ENCODE measurements at places on chromosomes 2 and 18.

GRCh38 chr2:234472155-234472554 lies 24.7 kb downstream of the ARL4C start:
- DNase-seq: no peak

- no peak for DNase-seq
These were observed 8.2 kb downstream of the PTGR3 start for GRCh38 chr18:75200605-75201280.

DNA sequence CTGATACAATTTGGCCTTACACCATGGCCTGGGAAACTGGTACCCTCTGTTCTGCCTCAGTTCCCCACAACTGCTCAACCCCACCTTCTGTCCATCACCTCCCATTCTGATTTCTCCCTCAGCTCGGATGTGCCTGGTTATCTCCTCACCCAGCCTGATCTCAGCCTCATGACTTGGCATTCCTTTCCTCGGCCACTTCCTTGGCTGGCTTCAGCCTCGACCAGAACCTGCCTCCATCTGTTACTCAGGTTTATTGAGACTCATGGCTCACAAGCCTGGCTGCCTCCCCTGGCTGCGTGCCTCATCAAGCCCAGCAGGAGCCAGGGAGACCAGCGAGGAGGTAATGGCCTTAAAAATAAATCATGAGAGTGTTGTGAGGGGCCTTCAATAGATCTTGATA lies 356.2 kb upstream of the SPRED2 start:
- no peak for DNase-seq

DNA sequence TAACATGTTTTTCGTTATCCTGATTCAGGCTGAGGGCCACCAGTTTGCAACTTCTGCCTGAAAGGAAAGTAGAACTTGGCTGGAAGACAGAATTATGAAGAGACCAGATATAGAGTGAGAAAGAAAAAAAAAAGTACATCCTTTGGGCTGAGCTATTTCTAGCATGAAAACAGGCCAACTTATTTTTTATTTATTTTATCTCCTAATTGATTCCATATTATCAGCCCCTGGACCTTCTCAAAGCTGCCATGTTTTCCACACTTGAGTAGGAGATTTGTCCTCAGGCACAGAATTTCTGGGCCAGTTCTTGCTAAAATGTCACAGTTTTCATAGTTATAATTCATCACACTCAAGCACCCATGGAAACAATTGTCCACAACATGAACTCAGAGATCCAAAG lies 586.8 kb upstream of the CNTNAP5 start:
- no peak for DNase-seq

DNA sequence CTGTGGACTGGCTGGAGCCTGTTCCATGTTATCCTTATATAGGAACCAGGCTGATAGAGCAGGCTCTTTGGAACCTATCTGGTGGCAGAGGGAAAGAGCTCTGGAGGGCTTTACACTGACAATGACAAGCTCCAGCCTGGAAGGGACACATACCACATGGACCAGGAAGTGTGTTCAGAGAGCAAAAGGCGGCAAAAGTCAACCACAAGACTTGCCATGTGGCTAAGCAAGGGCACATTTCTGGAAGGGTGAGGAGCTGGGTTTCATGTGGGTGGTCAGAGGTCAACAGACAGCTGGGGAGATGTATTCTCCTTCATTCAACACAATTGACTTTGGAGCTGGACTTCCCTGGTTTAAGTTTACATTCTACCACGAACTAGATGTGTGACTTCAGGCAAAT lies 325.2 kb downstream of the DYSF start:
- DNase-seq: no peak

DNA sequence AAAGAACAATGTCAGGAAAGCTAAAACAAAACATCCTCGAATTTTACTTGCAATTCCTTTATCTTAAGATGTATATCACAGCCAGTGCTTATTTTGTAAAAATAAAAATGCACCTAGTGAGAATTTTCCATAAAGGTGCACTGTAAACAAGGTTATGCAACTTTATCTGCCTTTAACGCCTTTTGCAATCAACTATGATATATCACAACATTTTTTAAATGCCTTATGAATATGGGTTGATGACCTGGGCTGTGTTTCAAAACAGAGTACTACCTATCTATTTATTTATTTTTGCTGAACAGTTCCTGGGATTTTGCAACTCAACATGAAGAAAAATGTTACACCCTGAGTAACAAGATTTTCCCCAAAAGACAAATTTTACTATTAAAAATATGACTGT lies 869.8 kb downstream of the CPS1 start:
- DNase-seq: no peak

- DNase-seq: no peak
These were observed 116.0 kb downstream of the MTX2 start for GRCh38 chr2:176385219-176385759.

GRCh38 chr2:33136056-33136455 lies 189.3 kb downstream of the LTBP1 start:
- no peak for DNase-seq

GRCh38 chr2:119494163-119494790 lies 30.0 kb downstream of the SCTR start:
- no peak for DNase-seq

DNA sequence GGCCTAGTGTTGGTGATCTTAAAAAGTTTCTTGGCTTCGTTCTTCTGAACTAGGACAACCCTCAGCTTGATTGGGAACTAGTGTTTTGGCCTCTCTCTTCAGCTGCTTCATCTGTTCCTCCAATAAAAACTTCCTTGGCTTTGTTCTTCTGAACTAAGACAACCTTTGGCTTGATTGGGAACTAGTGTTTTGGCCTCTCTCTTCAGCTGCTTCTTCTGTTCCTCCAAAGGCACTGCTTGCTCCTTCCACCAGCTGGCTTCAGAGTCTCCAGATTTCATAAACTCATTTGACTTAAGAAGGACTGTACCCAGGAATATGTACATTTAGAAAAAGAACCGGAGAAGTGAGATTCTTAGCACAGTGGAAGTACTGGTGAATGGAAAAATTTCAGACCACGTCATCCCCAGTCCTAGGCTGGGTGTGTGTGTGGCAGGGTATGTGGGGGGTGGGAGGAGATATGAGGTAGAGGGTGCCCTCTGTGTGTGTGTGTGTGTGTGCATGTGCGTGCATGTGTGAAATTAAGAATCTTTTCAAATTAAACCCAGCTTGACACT lies 20.4 kb downstream of the IL1R2 start:
- no peak for DNase-seq

DNA sequence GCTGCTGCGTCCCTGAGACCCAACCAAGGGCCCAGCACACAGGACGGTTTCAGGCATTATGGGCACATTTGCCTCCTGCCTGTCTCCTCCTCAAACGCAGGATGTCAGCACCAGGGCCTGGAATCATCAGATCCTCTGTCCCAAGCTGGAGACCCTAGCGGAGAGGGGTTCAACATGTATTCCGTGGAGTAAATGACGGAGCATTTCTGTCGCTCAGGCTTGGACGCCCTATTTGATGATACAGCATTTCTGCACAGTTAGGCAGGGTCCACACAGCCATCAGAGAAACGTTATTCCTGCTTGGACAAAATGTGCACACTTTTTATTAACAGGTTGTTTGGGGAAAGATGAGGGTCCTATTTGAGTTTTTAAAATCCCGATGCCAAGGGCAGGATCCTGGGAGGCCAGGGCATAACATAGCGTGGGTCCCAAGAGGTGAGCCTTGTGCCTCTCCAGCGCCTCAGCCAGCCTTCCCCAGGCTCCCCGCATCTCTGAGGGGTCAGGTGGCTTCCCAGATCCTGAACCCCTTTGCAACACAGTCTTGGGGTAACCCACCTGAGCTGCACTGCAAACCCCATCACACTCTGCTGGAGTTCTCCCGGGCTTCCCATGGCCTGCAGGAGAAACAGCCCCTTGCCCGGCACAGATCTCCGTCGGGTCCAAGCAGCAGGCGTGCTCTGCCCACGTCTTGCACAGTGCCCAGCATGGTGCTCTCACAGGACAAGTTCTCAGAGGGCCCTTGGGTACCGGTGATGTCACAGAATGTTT lies 319.7 kb upstream of the MYT1L start:
- DNase-seq: no peak

DNA sequence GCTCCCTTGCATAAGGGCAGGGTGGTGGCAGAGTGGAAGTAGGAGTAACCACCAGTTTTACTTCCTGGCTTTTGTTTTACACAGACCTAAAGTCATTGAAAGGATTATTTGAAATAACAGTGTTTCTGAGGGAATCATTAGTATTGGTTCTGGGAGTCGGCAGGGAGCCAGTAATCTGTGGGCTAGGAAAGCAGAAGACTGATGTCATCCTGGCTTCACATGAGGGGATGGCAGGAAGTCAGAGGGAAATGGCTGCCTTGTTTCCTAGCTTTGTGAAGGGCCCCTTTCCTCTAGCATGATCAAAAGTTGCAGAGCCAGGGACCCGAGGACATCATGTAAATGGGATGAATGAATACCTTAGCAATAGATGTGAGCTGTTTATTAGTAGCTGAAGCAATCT lies 792.6 kb downstream of the CPS1 start:
- DNase-seq: no peak

- DNase-seq: no peak
These were observed 1.2 kb downstream of the GYPC start for GRCh38 chr2:126657148-126657635.

- DNase-seq: no peak
These were observed 13.5 kb upstream of the DARS1 start for GRCh38 chr2:135998879-135999278.

GRCh38 chr2:174945601-174946260 lies 59.5 kb downstream of the CHN1 start:
- no peak for DNase-seq

GRCh38 chr2:123043458-123043857 lies 981.6 kb upstream of the CNTNAP5 start:
- DNase-seq: no peak

- no peak for DNase-seq
These were observed 597.5 kb downstream of the SLC4A3 start for GRCh38 chr2:220224691-220225543.

DNA sequence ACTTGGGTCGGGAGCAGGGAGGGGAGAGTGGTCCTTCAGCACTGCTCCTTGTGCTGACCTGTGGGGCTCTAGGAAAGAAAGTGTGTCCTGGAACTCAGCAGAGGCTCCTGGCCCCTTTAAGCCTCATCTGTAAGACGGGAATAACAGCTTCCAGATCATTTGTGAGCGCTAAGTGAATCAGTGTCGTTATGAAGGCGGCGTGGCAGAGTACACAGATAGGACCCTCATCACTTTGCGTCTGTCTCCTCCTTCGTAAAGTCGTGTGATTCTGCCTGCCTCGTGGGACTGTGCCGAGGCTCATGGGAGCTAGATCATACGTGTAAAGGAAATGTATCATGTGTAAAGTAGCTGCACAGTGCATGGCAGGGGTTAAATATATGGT lies 18.6 kb downstream of the COLEC11 start:
- no peak for DNase-seq

DNA sequence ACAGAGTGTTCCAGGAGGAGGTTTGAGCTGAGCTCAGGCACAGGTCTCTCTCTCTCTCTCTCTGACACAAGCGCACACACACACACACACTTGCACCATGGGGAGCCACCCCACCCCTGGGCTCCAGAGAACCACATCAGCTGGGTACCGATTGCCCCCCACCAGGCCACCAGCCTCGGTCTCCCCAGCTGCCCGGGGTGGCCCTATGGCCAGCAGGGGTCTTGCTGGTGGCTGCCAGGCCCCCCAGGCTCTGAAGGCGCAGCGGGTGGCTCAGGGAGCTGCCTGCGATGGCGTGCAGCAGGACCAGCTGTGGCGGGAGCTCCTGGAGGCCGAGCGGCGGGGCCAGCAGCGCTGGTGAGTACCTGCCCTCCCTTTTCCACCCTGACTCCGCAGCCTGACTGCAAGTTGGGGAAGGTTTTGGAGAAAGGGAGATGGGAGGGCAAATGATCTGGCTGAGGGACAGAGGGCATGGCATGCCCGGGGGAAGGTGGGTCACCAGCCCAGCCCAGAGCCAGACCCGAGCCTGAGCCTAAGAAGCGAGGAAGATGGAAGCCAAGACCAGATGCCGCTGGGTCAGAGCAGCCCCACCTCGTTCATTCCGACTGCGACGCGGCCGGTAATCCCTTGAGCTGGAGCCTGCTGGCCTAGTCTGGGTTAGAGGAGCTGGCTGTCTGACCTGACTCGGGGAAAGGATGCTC lies 21.9 kb upstream of the SLC66A3 start:
- no peak for DNase-seq

GRCh38 chr2:165522719-165523118 lies 53.2 kb downstream of the CSRNP3 start:
- no peak for DNase-seq

DNA sequence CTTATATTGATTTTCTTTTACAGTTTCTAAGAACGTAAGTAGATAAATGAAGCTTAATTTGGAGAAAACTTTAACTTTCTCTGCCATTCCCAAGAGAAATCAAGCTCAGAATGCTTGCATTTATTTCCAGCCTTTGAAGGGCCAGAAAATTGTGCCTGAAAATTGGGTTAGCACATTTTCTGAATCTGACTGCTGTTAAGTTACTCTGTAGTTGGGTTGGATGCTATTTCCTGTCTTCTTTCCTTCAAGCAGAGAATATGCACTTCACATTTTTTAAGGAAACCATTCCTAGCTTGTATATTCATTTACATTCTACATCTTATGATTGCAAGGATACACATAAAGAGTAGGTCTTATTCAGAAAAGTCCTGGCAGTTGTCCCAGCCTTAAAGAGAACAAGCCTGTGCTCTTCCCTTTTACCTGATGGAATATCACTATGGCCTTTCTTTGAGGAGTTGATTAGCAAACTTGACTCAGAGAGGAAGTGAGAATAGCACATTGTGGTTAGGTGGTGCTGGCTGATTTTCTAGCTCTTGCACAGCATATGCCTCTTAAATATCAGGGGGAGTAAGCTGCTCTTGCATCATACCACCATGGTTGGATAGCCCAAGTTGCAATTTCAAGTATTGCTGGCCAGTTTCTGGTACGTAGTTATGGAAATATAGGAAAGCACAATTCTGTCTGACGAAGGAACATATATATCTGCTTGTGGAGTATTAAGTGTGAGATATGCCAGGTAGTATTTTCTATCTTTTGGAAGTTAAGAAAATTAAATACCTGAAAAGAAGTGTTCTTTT lies 133.7 kb downstream of the COMMD1 start:
- DNase-seq: no peak

GRCh38 chr2:148616662-148617061 lies 27.9 kb upstream of the EPC2 start:
- DNase-seq: no peak
